Cardiac muscle cell (in vitro differentiated cells and primary cell): ENCODE measurements at places on chromosomes 1 and 21.

GRCh38 chr1:77536813-77537212 lies 145.6 kb downstream of the ZZZ3 start:
- no peak for DNase-seq

- DNase-seq, result no peak
Observed at GRCh38 chr1:225834417-225835329, 24.7 kb downstream of the EPHX1 start.

DNA sequence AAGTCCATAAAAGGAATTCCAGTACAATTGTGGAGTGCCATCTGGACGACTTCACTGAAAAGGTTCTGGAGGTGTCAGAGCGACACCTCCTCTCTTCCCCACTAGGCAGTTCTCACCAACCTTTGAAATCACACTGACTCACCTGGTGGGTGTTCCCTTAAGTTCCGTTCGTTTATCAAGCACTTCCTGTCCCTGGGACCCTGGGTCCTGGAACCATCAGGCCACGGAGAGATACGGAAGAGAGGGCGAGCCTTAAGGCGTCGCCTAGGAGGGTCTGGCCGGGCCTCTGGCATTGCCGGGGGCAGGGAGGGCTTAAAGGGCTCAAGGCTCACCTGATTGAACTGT lies 317 bp downstream of the SPAG17 start:
- DNase-seq, result no peak

- DNase-seq, result no peak
Observed at GRCh38 chr1:108817811-108818210, 39.1 kb downstream of the AKNAD1 start.

GRCh38 chr21:39348040-39348354 lies 891 bp downstream of the HMGN1 start:
- no peak for DNase-seq

DNA sequence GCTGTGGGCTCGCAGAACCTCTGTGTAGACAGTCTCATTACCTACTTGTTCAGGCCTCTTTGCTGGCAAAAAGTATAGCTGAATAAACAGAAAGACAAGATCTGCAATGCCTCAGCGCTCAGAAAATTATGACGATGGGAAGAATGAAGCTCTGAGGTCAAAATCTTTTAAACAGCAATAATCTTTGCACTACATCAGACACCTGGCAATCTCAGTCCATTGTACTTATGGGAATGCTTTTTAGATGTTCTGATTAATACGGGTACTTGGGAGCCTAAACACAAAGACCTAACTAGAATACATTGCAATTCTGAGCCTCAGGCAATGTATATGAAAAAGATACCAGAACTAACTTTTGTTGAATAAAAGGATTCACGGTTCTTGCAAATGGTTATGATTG lies 410.7 kb downstream of the SMYD3 start:
- DNase-seq, result no peak

- no peak for DNase-seq
Observed at GRCh38 chr21:35602811-35603362, 457.4 kb downstream of the SETD4 start.

GRCh38 chr1:231584117-231584516 lies 42.5 kb upstream of the DISC1 start:
- DNase-seq, result no peak

GRCh38 chr1:175564119-175564518 lies 179.3 kb downstream of the TNR start:
- DNase-seq, result no peak

DNA sequence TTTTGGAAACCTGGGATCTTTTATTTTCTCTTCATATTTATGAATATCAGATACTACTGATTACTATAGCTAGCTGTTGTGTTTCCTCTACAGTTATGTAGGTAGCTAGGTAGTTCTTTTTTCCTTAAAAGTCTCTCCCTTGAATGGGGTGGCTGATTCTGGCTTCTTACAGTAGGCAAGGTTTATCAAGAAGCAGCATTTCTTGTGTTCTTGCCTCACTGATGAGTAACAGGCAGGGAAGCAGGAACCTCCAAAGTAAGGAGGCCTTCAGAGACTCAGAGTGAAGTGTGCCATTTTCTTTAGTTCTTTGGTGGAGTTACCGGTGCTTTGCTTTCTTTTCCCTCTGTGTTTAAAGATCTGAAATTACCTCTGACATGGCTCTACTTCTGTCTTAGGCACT lies 56.0 kb downstream of the ZMYM4 start:
- DNase-seq, result peak; percentile 51

- DNase-seq, result no peak
Observed at GRCh38 chr1:23357138-23357908, 12.3 kb downstream of the ZNF436 start.

GRCh38 chr1:224933584-224933983 lies 4.1 kb downstream of the DNAH14 start:
- no peak for DNase-seq

DNA sequence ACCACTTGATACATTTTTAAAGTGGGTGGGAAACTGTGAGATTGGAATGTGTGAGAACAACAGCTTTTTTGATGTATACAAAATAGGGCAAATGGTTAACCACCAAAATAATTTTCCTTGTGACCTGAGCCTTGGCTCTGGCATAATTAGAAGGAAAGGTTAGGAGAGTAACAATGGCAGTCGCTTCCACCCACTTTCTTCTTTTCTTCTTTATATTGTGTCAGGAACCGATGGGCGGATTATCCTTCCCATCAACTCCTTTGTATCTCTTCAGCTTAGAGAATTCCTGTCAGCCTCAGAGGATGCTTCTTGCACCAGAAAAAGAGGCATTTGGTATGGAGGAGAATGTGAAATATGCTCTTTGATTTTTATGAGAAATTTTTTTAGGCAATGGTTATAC lies 90.6 kb downstream of the SDCCAG8 start:
- DNase-seq, result no peak

- DNase-seq, result peak; percentile 35
Observed at GRCh38 chr1:231390071-231390470, 32.0 kb downstream of the EGLN1 start.

- DNase-seq, result peak; percentile 45
Observed at GRCh38 chr1:35539073-35539823, 18.0 kb downstream of the KIAA0319L start.

DNA sequence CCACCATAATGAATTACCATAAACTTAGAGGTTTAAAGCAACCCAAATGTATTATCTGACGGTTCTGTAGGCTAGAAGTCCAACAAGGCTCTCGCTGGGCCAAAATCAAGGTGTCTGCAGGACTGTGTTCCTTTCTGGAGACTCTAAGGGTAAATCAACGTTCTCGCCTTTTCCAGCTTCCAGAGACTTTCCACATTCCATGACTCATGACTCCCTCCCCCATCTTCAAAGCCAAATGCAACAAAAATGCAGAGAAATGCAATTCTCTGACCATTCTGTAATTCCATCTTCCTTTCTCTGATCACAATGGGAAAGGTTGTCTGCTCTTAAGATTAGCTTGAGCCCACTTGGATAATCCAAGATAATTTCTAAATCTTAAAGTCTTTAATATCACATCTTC lies 287.1 kb downstream of the LTN1 start:
- no peak for DNase-seq

DNA sequence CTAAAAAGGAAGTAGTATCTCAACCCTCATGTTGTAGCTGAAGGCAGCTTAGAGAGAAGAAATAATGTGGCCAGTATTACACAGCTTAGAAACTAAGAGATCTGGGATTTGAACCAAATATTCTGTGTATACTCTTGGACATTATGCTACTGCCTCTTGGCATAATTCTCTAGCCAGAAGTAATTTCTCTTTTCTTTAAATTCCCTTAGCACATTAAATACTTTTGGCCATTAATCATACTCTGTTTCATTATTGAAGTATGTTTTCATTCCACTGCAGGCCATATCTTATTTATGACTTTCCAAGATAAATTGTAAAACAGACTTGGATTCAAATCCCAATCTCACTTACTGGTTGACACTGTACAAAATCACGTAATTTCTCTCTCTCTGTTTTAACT lies 181.3 kb upstream of the SPAG17 start:
- DNase-seq, result no peak

DNA sequence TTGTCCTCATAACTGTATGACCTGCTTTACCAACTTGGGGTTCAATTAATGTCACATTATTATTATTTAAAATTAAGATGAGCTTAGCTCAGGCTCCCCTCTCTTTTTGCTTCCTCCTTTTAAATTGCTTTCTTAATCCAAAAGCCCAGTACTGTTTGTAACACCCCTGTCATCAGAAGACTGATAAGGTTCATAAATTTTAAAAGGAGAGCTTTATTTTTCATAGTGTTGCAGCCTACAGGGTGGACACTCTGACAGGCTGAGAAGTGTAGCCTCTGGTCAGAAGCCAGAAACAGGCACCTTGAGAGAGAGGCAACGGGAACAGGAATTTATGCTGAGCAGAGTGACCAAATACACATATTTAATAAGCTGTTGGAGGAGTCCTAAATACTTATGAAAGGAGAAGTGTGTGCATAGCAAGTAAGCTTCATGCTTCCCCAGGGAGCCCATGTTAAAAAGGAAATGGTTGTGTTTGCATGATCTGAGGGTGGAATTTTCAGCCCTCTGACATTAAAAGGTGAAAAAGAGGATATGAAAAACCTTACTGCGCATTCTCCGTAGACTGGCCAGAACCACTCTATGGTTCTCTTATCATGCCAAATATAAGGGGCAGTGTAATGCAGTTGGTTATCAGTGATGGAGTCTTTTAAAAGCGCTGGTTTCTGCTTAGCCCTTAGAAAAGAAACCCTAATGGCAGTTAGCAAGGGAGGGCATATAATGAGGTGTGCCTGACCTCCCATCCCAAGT lies 30.5 kb upstream of the FGGY start:
- no peak for DNase-seq
